ENCODE measurements at places on chromosomes 1 and 21.
A peak's percentile ranks its signal among the peaks of the same experiment; 100 is the strongest.

DNA sequence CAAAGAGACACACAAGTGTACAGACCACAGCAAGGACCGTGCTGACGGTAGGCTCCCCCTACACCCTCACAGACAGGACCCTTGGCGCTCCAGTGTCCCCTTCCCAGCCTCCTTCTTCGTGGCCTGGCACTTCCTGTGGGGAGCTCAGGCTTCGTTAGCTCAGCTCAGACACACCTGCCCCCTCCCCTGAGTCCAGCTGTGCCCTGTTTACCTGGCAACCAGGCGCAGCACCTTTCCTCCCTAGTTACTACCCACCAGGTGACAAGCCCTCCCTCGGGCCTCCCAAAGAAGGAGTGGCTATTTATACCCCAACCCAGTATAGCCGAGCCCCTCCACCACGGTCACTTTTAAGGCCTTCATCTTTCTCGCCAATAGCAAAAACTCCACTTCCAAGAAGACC is 4.7 kb downstream of the CELF3 start:
- no peak for DNase-seq

DNA sequence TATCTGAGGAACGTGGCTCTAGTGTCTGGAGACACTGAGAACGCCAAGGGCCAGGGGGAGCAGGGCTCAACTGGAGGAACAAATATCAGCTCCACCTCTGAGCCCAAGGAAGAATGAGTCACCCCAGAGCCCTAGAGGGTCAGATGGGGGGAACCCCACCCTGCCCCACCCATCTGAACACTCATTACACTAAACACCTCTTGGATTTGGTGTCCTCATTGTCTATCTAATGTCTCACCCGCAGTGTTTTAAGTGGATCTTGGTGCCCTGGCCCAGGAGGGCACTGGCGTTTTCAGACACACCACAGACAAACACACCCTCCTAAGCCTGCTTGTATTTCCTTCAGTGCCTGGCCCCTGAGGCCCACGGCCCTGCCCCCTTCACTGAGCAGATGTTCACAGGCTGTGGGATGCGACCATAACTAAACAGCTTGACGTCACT is 2.2 kb upstream of the FALEC start:
- no peak for DNase-seq

DNA sequence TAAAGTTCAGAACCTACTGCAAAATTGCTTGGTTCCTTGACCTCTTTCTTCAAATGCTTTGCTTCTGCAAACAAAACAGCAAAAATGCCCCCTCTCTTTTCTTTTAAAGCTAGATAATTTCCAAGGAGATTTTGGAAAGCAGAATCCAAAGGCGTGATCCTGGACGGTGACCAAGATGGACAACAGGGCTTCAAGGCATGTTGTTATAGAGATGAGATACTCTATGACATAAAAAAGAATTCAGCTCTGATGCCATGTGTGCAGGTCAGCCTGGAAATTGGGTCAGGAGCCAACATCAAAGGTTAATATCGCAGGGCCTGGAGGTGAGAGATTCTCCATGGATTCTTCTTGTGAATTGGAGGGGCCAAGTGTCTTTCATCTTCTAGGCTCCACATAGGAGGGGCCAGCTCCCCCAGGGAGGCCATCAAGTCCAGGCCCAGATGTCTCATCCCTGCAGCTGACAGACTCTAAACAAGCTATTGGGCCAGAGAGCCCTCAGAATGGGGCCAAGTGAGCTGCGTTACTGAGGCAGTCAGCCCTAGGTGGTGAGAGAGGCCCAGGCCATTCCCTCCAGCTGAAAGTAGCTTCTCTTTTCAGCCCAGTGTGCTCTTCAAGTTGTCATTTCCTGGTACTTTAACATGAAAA is 45.5 kb downstream of the NMNAT2 start:
- no peak for DNase-seq

DNA sequence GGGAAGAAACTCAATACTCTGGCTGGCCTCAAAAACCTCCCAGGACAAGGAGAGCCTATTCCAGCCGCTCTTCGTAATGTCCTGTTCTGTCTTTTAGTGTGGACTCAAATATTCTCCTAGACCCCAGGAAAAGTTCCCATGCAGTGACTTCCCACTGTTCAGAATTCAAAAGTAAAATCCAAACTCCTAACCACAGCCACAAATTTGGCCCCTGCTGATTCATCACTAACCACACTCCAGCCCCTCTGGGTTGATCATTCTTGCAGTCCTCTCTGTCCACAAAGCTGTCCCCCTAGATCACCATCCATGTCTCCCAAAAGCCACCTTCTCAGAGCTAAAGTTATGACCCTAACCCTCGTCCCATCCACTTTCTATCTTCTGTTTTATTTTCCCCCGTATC is 5.1 kb downstream of the CTNNBIP1 start:
- no peak for DNase-seq

GRCh38 chr1:46618754-46619415 is 2.3 kb upstream of the MOB3C start:
- DNase-seq: no peak

DNA sequence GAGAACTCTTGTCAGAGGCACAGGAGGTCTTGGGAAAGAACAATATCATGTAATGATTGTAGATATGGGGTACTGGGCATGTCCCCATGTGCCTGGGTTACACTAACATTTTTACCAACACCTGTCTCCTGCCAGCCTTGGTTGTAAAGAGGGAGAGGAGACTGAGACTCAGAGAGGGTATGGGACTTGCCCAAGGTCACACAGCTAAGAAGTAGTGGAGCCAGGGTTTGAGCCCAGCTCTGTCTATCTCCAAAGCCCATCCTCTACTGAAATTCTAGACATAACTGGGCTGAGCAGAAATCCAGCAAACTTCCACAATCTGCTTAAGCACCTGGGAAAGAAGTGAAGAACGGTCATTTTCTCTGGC is 2.6 kb upstream of the THEMIS2 start:
- no peak for DNase-seq

DNA sequence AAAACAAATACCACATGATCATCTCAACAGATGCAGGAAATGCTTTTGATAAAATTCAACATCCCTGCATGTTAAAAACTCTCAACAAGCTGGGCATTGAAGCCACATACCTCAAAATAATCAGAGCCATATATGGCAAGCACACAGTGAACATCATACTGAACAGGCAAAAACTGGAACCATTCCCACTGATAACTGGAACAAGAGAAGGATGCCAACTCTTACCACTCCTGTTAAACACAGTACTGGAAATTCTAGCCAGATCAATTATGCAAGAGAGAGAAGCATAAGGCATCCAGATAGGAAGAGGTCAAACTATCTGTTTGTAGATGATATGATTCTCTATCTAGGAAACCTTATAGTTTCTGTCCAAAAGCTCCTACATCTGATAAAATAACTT is 91.6 kb downstream of the DNAH14 start:
- no peak for DNase-seq

DNA sequence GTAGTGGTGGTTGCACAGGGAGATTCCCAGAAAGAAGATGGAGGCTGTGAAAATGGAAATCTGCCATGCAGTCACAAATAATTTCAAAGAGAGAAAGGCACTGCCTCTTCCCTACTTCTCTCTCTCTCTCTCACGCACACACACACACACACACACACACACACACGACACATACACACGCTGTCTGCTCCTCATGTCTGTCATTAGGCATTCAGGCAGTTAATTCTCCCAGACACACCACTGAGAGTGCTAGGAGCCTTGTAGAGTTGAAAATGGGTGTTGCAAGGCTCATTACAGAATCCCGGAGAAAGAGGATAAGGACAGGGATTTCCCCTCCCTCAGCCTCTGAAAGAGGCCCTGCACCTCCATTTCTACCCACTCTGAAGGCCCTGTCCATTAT is 47.8 kb upstream of the LRRN2 start:
- DNase-seq: no peak

- DNase-seq: no peak
Observed at GRCh38 chr1:112431038-112431437, 35.0 kb downstream of the CTTNBP2NL start.

DNA sequence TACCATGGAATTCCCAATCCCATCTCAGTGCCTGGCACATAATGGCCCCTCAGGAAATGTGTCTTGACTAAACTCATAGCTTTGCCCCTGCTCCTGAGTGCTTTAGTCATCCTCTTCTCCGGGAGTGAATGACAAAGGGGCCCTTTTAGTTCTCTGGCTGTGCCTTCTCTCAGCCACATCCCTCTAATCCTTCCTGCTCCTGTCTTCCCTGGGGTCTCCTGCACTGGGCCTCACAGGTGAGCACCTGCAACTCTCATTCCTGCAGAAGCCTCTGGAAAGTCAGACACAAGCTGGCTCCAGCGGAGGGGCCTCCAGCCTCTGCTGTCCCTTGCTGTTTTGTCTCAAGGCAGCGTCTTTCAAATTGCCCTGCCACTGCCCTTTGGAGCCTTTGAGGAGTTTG is 14.0 kb upstream of the ETV3L start:
- DNase-seq: no peak

DNA sequence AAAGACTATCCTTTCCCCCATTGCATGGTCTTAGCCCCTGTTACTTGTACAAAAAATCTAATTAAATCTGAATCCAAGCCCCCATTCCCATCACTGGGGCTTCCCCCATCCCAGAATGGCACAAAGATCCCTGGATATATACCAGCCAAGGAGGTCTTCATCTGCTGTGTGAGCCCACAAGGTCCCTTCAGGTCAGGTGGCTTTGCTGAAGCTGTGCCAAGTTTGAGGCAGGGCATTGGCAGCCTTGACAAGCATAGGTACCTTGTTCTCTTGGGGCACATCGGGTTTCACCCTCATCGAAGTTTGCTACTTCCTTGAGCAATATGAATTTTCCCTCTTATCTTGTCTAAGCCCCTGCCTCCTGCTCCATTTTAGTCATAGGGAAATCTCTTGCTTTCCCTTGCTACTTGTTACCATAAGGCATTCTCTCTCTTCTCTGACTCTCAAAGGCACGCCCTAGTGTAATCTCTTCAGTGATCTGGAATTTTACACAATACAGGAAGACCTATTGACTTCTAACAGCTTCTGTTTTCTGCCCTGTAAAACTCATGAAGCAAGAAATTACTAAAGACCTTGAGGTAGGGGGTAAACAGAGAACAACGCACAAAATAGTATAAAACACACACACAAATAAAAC is 71.4 kb upstream of the COG2 start:
- DNase-seq: no peak

DNA sequence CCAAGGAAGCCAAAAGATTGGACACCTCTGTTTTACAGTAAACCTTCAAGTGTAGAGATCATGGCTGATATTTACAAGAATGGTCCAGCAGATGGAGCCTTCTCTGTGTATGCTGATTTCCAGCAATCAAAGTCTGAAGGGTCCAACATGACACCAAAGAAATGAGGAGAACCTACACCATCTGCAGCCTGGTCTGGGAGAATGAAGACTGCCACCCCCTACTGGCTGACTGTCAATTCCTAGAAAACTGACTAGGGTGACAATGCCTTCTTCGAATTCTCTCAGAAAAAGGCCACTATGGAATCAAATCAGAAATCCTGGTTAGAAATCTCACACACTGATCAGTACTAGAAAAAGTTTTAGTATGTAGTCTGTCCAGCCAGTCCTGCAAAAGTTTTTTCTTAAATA is 83.3 kb downstream of the CDC42BPA start:
- DNase-seq: peak; percentile 19

DNA sequence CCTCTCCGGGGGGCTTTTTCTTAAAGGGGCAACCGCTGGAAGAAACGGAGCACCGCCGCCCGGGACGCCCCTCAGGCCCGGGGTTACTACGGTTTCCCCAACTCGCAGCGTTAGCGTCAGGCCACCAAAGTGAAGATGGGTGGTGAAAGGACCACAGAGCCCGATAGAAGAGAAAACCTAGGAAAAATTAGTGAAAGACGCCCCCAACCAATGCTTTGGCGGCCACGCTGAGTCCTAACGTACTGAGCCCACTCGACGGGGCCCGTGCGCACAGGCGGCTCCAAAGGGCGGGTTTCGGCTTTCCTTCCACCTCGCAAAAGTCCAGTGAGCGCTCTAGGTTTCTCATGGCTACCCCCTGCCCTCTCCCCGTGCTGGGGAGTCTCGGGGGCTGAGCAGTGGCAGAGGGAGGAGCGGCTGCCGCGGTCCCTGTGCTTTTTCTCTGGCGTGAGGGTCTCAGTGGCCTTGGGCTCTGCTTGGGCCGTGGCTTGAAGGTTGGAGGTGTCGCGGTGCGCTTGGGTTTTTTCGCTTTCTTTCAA is 12.2 kb upstream of the SPEN start:
- DNase-seq: peak; percentile 48

- no peak for DNase-seq
Observed at GRCh38 chr1:180170546-180171151, 16.0 kb downstream of the QSOX1 start.

DNA sequence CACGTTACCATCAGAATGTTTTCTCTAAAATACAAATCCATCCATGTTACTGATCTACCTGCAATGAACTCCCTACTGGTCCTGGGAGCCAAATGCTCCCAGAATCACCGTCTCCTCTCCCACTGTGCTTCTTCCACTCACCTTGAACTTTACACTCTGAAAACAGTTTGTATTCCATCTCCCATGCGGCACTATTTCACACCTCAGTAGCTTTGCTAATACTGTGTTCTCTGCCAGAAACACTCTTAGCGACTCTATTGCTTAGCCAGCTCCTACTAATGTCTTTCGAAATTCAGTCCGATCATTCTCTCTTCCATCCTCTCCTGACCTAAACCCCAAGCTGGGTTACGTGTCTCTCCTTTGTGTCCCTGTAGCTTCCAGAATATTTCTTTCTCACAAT is 284.4 kb upstream of the DUSP10 start:
- no peak for DNase-seq

GRCh38 chr1:216600730-216601609 is 122.3 kb downstream of the ESRRG start:
- peak; percentile 59 for DNase-seq

DNA sequence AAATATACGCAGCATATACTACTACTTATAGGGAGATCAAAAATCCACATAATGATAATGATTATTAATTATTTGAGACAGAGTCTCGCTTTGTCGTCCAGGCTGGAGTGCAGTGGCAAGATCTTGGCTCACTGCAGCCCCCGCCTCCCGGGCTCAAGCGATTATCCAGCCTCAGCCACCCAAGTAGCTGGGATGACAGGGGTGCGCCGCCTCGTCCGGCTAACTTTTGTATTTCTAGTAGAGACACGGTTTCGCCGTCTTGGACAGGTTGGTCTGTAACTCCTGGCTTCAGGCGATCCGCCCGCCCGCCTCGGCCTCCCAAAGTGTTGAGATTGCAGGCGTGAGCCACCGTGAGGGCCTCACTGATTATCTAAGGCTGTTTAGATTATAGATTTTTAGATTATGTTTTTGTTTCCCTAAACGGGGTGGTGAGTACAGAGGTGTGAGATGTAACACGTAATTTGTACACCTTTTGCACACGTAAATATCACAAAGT is 548 bp upstream of the SLC25A33 start:
- no peak for DNase-seq

DNA sequence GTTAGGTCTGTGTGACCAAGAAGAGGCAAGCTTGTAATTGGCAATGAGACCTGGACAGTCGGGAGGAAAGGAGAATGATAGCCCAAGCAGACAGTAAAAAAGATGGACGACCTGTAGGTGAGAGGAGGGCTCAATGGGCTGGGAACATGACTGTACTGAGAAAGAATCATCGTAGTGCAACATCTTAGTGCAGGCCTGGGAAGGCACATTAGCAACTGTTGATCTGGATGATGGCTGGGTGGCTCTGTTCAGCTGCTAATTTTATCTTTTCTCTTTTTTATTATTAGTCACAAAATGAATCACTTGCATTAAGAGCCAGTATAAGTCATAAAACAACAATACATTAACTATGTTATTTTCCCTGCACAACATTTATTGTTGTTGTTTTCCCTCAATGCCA is 32.9 kb downstream of the IFI44 start:
- no peak for DNase-seq

All from GM20000 (cell line).